Thoracic aorta (tissue), 2 donors: ENCODE measurements at places on chromosomes 11 and 22.
A peak's percentile ranks its signal among the peaks of the same experiment; 100 is the strongest.

DNA sequence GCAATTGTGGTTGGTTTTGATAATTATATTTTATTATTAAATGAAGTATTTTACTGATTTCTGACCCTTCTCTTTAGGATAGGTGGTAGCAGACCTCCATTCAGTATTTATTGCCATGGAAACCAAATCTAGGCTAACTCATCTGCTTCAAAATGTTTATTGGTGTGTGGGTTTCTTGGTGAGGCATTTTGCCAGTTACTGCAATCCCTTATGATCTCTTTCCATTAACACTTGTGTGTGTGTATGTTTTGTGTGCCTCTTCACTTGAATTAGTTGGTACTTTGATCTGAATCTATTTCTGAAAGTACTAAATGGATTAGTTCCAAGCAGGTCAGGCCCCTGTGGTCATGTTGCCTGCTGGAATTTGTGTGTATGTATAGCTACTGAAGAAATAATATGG is 184.4 kb upstream of the C11orf87 start:
- H3K27me3 ChIP-seq: no peaks in the 10 kb centered on the region
- H3K36me3 ChIP-seq: no peaks in the 10 kb centered on the region
- no peak overlapping the region for H3K27ac ChIP-seq
- H3K4me3 ChIP-seq: no peak overlapping the region
- DNase-seq: no peak
- no peaks in the 10 kb centered on the region for H3K4me1 ChIP-seq

- H3K4me3 ChIP-seq: no peak overlapping the region
- no peaks in the 10 kb centered on the region for H3K27me3 ChIP-seq
- no peak overlapping the region for H3K27ac ChIP-seq
- no peaks in the 10 kb centered on the region for H3K36me3 ChIP-seq
Observed at GRCh38 chr11:105582497-105582896, 27.4 kb upstream of the GRIA4 start.

DNA sequence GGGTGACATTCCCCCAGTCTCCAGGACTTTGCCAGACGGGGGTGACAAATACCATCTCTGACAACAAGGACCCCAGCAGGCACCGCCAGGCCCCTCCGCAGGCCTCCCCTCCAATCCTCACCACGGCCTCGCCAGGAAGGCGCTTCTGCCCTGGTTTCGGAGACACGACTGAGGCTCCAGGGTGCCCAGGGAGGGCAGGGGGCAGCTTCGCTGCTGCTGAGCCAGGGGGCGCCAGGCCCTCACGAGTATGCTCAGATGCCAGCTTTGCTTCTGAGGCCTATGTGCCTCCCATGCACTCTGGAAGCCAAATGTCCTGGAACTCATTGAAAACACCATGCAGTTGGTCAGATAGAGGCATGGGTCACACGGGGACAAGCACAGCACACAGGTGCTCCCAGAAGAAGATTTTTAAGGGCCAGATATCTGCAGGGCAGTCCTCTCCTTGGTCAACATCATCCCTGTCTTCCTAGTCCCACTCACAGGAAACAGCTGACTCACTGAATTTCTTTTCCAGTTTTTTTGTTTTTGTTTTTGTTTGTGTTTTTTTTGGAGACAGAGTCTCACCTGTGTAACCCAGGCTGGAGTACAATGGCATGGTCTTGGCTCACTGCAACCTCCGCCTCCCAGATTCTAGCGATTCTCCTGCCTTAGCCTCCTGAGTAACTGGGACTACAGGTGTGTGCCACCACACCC is 19.9 kb downstream of the BID start:
- H3K27ac ChIP-seq: no peak overlapping the region
- no peaks in the 10 kb centered on the region for H3K27me3 ChIP-seq
- no peaks in the 10 kb centered on the region for H3K4me1 ChIP-seq
- no peak overlapping the region for H3K4me3 ChIP-seq
- no peak for DNase-seq

GRCh38 chr11:130964058-130964792 is 47.9 kb upstream of the SNX19 start:
- H3K4me1 ChIP-seq: no peaks in the 10 kb centered on the region
- H3K4me3 ChIP-seq: no peak overlapping the region
- H3K27ac ChIP-seq: no peak overlapping the region
- H3K36me3 ChIP-seq: no peaks in the 10 kb centered on the region
- DNase-seq: no peak

GRCh38 chr11:80503990-80504389 is 1063.2 kb upstream of the TENM4 start:
- no peak for DNase-seq
- no peaks in the 10 kb centered on the region for H3K27me3 ChIP-seq
- no peak overlapping the region for H3K27ac ChIP-seq

- H3K27ac ChIP-seq: no peak overlapping the region
- H3K36me3 ChIP-seq: peaks cover 67% of the 10 kb centered on the region
- H3K4me1 ChIP-seq: no peaks in the 10 kb centered on the region
- H3K4me3 ChIP-seq: no peak overlapping the region
Observed at GRCh38 chr11:71499125-71499524, 27.9 kb upstream of the KRTAP5-7 start.

DNA sequence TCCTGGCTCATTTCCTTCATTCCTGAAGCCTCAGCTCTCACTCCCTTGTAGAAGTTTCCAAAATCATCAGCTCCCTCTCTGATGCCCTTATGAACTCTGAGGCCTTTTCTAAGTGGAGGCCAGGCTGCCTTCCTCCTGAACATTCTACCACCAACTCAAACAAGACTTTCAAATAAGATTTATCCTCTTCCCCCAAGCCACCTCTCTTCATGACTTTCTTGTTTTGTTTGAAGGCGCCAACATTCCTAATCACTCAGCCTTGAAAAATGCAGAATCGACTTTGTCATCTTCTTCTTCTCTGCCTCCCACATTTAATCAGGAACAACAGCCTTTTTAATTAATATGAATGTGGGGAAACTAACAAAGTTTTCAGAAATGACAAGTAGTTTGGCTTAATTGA is 927.9 kb downstream of the OPCML start:
- no peaks in the 10 kb centered on the region for H3K4me1 ChIP-seq
- no peaks in the 10 kb centered on the region for H3K27me3 ChIP-seq
- H3K36me3 ChIP-seq: no peaks in the 10 kb centered on the region
- H3K27ac ChIP-seq: no peak overlapping the region
- DNase-seq: no peak

GRCh38 chr11:33529461-33529860 is 171.2 kb downstream of the C11orf91 start:
- H3K27me3 ChIP-seq: no peaks in the 10 kb centered on the region
- H3K4me1 ChIP-seq: no peaks in the 10 kb centered on the region
- DNase-seq: no peak
- H3K36me3 ChIP-seq: no peaks in the 10 kb centered on the region
- no peak overlapping the region for H3K27ac ChIP-seq

DNA sequence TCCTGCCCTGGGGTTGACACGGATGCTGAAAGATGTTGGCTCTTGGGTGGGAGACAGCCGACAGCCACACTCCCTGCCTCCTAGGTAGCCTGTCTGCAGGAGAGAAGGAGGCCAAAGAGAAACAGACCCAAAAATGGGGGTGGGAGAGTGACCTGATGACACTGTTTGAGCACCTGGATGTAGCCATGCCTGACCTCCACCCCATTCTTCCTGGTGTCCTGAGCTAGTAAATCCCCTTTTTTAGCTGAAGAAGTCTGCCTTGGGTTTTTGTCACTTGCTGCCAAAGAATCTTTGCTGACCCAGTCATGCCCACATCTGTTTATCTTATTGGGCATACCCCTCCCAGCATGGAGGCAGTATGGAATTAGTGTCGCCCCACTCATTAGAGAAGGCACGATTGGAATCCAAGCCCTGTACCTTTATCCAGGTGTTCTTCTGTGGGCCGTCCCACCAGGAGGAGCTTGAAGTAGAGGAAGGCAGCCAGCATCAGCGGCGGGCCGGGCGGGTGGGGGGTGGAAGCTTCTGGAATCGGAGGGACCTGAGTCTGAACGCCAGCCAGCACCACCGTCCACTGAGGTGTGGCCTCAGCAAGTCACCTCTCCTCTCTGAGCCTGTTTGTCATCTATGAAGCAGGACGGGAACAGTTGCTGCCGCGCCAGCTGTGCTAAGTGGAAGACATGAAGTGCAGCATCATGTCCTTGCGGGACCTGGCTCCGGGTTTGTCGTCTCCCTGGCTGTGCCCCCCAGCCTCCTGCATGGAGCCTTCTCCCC is 37.8 kb downstream of the IGHMBP2 start:
- H3K4me3 ChIP-seq: peak overlapping the region; percentile 26
- H3K27me3 ChIP-seq: no peaks in the 10 kb centered on the region
- H3K4me1 ChIP-seq: peaks cover 27% of the 10 kb centered on the region
- DNase-seq: no peak

- peaks cover 4% of the 10 kb centered on the region for H3K4me1 ChIP-seq
- H3K27ac ChIP-seq: no peak overlapping the region
Observed at GRCh38 chr11:69204246-69204940, 48.7 kb downstream of the SMIM38 start.

DNA sequence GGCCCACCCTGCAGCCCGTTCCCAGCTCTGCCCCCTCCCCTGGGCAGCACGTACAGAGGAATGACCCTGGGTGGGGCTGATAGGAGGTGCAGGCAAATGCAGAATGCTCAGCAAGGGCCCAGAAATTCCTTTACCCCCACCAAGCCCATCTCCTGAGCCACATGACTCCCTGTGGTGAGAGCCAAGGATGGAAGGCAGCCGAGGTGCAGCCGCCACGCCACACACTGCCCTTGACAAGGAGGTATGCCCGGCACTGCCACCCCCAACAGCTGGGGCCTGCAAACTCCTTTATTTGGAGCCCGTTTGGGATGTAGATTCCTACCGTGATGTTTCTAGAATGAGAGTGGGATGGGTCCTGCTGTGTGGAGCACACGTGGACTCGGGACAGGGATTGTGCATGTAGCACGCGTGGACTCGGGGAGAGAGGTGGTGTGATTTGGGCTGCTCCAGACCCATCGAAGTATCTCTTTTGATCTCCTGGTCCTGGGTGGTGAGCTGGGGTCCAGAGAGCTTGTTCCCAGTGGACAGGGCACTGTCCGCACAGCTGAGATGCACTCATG is 12.9 kb downstream of the GTSE1 start:
- H3K36me3 ChIP-seq: no peaks in the 10 kb centered on the region
- H3K4me3 ChIP-seq: no peak overlapping the region
- DNase-seq: no peak
- no peaks in the 10 kb centered on the region for H3K4me1 ChIP-seq
- H3K27me3 ChIP-seq: no peaks in the 10 kb centered on the region

DNA sequence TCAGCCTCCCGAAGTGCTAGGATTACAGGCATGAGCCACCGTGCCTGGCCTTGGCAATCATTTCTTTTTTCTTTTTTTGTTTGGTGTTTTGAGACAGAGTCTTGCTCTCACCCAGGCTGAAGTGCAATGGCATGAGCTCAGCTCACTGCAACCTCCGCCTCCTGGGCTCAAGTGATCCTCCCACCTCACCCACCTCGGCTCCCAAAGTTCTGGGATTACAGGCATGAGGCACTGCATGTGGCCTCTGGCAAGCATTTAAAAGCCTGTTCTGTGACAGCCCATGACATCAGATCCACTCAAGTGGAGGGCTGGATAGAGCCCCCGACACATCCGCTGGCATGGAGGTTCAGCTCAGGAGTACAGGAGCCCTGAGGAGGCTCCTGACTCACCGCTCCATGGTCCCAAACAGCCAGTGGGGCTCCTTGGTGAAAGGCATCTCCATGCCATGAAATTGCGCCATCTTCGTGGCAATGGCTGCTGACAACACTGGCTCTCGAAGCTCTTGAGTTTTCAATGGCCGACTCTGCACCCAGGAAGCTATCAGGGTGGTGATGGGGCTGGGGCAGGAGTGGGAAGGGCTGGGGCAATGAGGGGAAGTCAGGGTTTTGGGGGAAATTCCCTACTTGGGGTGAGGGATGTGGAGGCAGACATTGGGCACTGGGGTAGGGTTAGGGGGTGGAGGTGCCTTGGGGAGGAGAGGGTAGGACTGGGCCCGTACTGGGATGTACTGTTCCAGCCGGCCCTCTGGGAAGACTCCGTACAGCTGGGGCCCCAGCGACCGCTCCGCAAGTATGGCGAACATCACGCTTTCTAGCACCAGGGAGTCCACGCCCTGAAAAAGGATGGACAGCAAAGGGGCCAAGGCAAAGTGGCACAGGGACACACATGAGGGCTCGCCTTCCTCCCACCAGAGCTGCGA is 1.4 kb downstream of the CHKB start:
- H3K36me3 ChIP-seq: no peaks in the 10 kb centered on the region
- DNase-seq: no peak
- H3K27ac ChIP-seq: no peak overlapping the region
- peak overlapping the region; percentile 88 for H3K4me3 ChIP-seq

- H3K27ac ChIP-seq: peak within 1 kb of the TSS; percentile 72
- no peaks in the 10 kb centered on the region for H3K36me3 ChIP-seq
- no peak for DNase-seq
- H3K4me3 ChIP-seq: peak within 1 kb of the TSS; percentile 58
- no peaks in the 10 kb centered on the region for H3K27me3 ChIP-seq
- peaks cover 45% of the 10 kb centered on the region for H3K4me1 ChIP-seq
Observed at GRCh38 chr11:47257517-47258316, at the start of gene NR1H3. TSS of gene NR1H3 (plus strand) at chr11:47257996. CDS start at chr11:47259217, 1,221 bp downstream.

DNA sequence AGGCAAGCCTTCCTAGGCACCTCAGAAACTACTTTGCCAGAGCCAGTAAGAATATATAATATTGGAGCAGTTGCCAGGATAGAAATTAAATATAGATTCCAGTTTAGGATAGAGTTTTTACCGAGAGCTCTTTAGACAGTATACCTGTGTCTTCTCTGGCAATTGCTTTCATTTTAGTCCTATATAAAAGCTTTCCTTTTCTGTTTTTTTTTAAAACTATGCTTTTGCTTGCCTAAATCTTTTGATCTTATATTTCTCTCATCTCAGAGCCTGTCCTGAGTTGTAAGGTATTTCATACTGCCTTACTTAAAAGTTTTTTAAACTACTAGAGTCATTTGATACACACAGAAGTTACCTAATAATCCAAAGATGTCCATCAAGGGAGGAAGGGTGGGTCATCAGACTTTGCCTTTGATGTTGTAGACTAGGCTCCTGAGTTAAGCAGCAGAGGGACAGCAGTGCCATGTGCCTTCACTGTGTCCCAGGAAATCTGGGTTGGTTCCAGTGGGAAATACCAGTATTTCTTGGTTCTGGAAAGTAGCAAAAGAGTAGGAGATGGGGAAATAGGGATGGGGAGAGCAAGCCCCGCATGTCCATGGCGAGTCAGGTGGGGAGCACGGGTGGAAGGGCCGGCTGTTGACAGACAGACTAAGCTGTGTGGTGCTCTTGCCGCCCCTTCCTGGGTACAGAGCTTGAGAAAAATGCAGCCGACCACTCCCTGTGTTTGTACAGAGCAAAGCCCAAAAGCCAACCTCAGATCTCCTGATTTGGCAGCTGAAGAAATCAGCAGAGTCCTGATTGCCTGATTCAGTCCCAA is 11.2 kb downstream of the MCAM start:
- no peak for DNase-seq
- no peaks in the 10 kb centered on the region for H3K27me3 ChIP-seq
- H3K36me3 ChIP-seq: peaks cover 18% of the 10 kb centered on the region
- peak overlapping the region; percentile 91 for H3K27ac ChIP-seq
- peaks cover 24% of the 10 kb centered on the region for H3K4me1 ChIP-seq
